Activated CD8-positive, alpha-beta memory T cell treated with anti-CD3 and anti-CD28 coated beads, Interleukin-2, amount 10 ng/mL, durations not matched to agents 7 days and 5 days (primary cell): ENCODE measurements at places on chromosomes 11 and 22. TPM values are rescaled to one million over a fixed set of nuclear protein-coding genes. Genes with fewer than 3 reads are reported as not detected.

OLFML1 gene
- total RNA-seq, result not detected

SYTL2 gene
- total RNA-seq, result 73.7 TPM

RBMXL2 gene
- total RNA-seq, result not detected

OSM gene
- total RNA-seq, result 122 TPM

OR4S2 gene
- total RNA-seq, result not detected

GRCh38 chr11:118002010-118002540 is 15.9 kb downstream of the IL10RA start:
- no peaks in the 10 kb centered on the region for H3K27me3 ChIP-seq
- H3K27ac ChIP-seq, result peak overlapping the region; percentile 98
- DNase-seq, result peak; percentile 92

BACE1 gene
- total RNA-seq, result 0.79 TPM

DNA sequence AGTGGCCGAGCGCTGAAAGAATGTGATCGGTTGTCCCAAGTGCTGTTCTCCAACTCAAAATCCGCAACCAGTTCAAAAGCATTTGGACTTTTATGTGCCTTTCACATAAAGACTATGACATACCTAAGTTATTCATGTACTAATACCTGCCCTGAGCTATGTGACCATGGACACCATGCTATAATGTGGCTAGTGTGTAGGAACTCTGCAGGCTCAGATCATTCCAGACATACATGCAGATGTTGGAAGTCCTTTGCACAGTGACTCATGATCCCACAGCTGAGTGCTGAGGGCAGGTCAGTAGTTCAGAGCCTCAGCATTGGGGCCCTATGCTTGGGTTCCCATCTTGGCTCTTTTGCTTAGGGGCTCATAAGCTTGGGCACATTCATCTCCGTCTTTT is 95.4 kb downstream of the IGLL1 start:
- H3K4me1 ChIP-seq, result no peaks in the 10 kb centered on the region
- peak; percentile 32 for DNase-seq
- H3K27me3 ChIP-seq, result peaks cover 62% of the 10 kb centered on the region
- H3K4me3 ChIP-seq, result no peak overlapping the region

- peak; percentile 55 for DNase-seq
- H3K36me3 ChIP-seq, result peaks cover 2% of the 10 kb centered on the region
- no peaks in the 10 kb centered on the region for H3K27me3 ChIP-seq
- H3K4me3 ChIP-seq, result peak overlapping the region; percentile 65
- H3K27ac ChIP-seq, result peak overlapping the region; percentile 93
Observed at GRCh38 chr11:118918128-118918685, 7.5 kb downstream of the BCL9L start.

GRCh38 chr11:80944758-80945157 is 1503.9 kb upstream of the TENM4 start:
- no peaks in the 10 kb centered on the region for H3K4me1 ChIP-seq
- no peak overlapping the region for H3K27ac ChIP-seq
- H3K36me3 ChIP-seq, result no peaks in the 10 kb centered on the region
- no peak for DNase-seq
- no peaks in the 10 kb centered on the region for H3K27me3 ChIP-seq

LRRC74B gene
- not detected for total RNA-seq

DNA sequence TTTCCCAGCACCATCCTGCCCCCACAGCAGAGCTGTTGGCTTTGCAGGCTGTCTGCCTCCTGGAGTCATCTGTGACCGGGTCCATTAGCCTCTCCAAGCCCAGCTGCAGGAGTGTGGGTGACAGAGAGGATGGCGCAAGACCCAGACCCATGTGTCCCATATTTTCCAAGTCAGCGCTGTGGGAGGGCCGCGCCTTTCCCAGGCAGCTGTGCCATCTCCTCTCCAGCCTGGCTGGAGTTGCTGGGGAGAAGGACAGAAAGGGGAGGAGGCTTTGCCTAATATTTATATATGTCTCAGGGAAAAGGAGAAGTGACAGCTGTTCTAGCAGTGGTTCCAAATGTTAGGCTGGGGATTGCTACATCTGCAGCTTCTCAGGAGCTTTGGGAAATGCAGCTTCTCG is 15.7 kb downstream of the DTX4 start:
- no peak for DNase-seq
- no peak overlapping the region for H3K4me3 ChIP-seq
- H3K4me1 ChIP-seq, result peaks cover 4% of the 10 kb centered on the region
- peaks cover 5% of the 10 kb centered on the region for H3K27me3 ChIP-seq
- H3K36me3 ChIP-seq, result no peaks in the 10 kb centered on the region

GRCh38 chr11:126282736-126283591 is at the start of gene TIRAP:
Gene TIRAP, plus strand, starts transcription at chr11:126283093. Its CDS starts 7,802 bp downstream, at chr11:126290895.
- H3K36me3 ChIP-seq, result peaks cover 6% of the 10 kb centered on the region
- peak; percentile 77 for DNase-seq
- H3K27me3 ChIP-seq, result no peaks in the 10 kb centered on the region
- peak within 1 kb of the TSS; percentile 98 for H3K27ac ChIP-seq

PPP2R5B gene
- total RNA-seq, result 11.7 TPM

KCNJ1 gene
- not detected for total RNA-seq

GRCh38 chr11:125626288-125626950 is 1.5 kb downstream of the CHEK1 start:
- DNase-seq, result peak; percentile 52
- peak overlapping the region; percentile 92 for H3K27ac ChIP-seq
- no peaks in the 10 kb centered on the region for H3K27me3 ChIP-seq
